HS-5 (cell line): ENCODE measurements at places on chromosomes 2 and 18.

DNA sequence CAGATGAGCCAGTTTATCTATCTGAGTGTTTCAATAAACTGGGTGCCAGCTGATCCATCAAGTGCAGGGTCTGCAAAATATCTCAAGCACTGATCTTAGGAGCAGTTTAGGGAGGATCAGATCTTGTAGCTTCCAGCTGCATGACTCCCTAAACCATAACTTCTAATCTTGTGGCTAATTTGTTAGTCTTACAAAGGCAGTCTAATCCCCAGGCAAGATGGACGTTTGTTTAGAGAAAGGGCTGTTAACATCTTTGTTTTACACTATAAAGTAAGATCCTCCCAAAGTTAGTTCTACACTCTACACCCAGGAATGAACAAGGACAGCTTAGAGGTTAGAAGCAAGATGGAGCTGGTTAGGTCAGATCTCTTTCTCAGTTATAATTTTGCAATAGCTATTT, 28.7 kb upstream of the HNMT start:
- DNase-seq = no peak

- DNase-seq = no peak
Observed at GRCh38 chr2:173076581-173077345, 1.1 kb downstream of the MAP3K20 start.

GRCh38 chr18:70452501-70452900, 163.7 kb downstream of the SOCS6 start:
- no peak for DNase-seq

DNA sequence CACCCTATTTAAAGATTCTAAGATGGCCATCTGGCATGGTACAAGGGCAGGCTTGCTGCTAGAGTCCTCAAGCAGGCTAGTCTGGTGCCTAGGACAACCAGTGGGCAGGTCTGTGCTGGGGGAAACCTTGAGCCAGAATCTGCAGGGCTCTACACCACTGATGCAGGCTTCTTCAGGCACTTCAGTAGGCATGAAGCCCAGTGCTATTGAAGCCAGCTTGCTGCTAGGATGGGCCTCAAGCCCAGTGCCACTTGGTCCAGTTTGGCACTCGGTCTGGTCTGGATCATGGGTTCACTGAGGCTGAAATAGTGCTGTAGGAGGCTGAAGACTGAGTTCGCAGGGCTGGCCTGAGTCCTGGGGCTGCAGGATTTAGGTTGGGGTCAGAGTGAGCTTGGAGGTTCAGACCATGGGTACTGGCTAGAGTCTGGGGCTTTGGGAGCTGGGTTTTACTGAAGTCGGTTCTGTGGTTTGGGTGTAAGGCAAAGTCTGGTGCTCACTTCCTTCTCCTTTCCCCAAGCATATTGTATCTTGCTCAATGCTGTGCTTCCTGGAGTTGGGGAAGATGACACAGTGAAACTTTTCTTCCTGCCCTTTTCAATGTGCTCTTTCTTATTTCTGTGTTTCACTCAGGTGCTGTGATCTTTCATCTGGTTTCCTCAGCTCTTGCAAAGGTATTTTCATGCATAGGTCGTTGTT, 41.2 kb downstream of the SP100 start:
- DNase-seq = no peak

- no peak for DNase-seq
Observed at GRCh38 chr2:174048243-174048642, 83.1 kb upstream of the SP3 start.

GRCh38 chr2:159637988-159638501, 21.7 kb upstream of the BAZ2B start:
- peak; percentile 55 for DNase-seq

- DNase-seq = no peak
Observed at GRCh38 chr2:28350791-28351285, 41.8 kb upstream of the FOSL2 start.

GRCh38 chr2:224584785-224585210, 365 bp downstream of the CUL3 start:
- no peak for DNase-seq

DNA sequence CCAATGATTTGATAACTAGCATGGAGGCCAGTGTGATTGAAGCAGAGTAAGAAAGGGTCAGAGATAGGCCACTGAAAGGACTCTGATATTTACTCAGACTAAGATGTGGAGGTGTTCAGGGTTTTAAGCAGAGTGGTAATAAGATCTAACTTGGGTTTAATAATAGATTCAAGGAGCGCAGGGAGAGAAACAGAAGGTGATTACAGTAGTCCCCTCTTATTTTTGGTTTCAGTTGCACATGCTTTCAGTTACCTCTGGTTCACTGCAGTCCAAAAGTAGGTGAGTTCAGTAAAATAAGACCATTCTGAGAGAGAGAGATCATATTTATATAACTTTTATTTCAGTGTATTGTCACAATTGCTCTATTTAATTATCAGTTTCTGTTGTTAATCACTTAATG, 13.5 kb upstream of the GALNT13 start:
- no peak for DNase-seq

DNA sequence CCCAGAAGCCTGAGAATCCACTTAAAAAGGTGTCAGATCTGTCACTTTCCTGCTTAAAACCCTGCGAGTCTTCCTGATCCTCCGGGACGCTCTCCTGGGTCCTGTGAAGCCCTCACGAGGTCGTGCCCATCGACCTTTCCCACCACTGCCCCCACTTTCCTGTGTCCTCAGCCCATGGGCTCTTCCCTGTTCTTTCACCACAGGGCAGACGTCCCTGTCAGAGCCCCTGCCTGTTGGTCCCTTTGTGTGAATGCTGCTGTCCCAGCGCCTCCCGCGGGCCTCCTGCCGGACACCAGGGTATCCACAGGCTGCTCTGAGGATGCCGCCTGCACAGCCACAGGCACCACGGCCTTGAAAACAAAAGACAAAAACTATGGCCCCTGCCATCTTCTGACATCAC, 125.6 kb downstream of the TMEM18 start:
- no peak for DNase-seq

DNA sequence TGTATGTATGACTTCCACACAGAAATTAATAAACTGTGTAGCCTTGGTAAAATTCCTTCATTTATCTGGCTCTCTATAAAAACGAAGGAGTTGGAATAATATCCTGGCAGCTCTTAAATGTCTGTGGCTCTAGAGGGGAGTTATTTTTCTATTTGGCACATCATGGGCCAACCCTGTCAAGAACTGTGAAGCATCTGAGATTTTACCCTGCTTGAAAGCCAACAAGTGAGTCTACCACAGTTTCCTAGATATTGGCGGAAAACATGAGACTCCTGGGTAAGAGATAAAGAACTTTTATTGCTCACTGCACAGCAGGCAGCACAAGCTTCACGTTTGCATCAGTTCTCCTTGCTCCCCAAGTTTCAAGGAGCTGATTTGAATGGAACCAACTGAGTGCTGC, 346.7 kb upstream of the CYRIA start:
- DNase-seq = no peak

GRCh38 chr2:11798701-11799435, 52.4 kb downstream of the LPIN1 start:
- DNase-seq = no peak

DNA sequence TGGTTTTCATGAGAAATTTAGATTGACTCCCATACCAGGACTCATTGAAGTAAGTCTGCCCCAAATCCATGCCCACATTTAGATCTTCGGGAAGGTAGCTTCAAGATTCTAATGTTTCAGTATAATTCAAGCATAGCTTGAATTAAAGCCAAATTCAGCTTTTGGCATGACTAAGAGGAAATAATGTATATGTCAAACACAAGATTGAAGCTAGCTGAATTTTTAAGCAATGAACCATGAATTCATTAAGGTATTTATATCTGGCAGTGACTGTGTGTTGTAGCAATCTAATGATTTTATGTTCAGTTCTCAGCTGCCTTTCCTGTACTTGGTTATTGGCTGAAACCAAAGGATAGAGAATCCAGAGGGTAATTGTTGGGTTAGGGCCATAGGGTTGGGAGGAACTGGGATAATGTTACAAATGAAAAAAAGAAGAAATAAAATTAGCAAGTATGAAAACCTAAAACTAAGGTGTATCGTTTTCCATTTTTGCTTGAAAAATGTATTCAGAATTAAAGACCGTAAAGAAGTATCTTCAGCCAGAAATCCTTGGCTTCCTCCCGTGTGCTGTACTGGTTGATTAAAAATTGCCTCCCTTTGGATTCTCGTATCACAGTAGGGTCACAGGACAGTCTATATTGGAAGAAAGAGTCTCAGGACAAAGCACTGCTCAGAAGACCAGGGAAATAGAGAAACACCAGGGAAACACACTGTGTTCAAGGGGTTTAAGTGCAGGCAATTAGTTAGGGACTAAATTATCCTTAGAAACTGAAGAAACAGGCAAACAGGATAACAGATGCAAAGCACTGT, 119.0 kb upstream of the FN1 start:
- DNase-seq = no peak

DNA sequence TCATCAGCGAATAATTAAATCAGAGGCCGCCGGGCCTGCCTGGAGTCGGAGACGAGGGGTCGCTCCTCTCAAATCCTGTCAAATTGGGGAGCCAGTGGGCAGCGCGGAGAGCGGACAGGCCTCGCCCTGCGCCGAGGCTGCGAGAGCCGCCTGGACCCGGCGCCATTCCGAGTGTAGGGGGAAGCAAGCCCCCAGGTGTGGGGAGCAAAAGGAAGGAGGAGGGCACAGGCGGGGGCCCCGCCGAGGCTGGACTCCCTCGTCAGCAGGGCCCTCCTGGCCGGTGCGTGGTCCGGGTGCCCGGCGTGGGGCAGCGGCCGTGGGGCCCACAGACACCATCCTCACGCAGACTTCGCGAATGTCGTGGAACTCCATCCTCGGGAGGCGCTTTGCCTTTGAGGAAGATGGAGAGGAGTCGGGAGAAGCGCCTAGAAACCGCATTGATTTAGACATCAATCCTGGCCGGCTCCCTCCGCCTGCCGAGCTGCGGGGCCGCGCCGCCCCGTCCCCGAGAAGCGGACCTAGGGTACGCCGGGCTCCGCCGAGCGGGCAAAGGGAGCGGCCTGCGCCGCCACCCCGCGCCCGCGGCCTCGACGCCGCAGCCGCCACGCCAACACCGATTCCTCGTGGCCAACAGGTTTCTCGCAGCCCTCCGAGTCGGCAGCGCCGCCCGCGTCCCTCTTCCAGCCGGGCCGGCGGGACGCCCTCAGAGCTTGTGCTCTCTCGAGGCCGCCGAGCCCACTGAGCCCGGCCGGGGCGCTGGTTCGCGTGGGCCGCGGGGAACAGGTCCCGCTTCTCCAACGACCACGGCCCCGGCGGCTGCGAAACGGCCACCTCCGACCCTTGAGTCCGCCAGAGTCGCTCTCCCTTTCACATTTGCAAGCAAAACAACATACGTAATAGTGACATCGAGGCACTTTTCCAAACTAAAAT, 6.7 kb upstream of the ONECUT2 start:
- DNase-seq = no peak

GRCh38 chr2:237359894-237360780, 53.8 kb downstream of the COL6A3 start:
- no peak for DNase-seq

DNA sequence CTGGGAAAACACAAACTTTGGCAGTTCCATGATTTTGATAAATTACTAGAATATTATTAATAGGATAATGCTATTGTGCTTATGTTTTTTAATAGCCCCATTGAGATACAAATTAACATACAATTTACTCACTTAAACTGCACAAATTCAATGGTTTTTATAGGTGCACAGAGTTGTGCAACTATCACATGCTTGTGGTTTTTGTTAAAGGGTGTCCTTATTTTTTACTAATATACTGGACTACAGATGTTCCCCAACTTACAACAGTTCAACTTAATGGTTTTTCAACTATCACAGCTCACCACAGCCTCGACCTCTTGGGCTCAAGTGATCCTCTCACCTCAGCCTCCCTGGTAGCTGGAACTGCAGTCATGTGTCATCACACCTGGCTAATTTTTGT, 76.6 kb downstream of the OSBPL1A start:
- no peak for DNase-seq
